ENCODE measurements at places on chromosomes 7 and 10. TPM values are rescaled to one million over a fixed set of nuclear protein-coding genes. Genes with fewer than 3 reads are reported as not detected.

Gene MICALL2
- 34.5 TPM for total RNA-seq

Gene PHKG1
- total RNA-seq, result 0.43 TPM

Gene ZNF786
- total RNA-seq, result 6.1 TPM

Gene AKR1C8
- total RNA-seq, result not detected

Gene HECTD2
- total RNA-seq, result 16.4 TPM

Gene DLX6
- not detected for total RNA-seq

Gene GRM3
- total RNA-seq, result not detected

Gene LLCFC1
- not detected for total RNA-seq

Gene OR2A5
- total RNA-seq, result not detected

Gene CLEC2L
- not detected for total RNA-seq

Gene TMEM130
- 1.3 TPM for total RNA-seq

Gene ZNF3
- 32.2 TPM for total RNA-seq

Gene NPY4R
- total RNA-seq, result not detected

Gene PLAC9
- 0.64 TPM for total RNA-seq

Gene CSGALNACT2
- total RNA-seq, result 13.2 TPM

Gene RSPH10B
- total RNA-seq, result not detected

Gene MYH16
- total RNA-seq, result not detected

Gene CCDC172
- total RNA-seq, result not detected

Gene NPC1L1
- not detected for total RNA-seq
